Fibroblast of skin of right biceps (primary cell): ENCODE measurements at places on chromosomes 13 and 19.

DNA sequence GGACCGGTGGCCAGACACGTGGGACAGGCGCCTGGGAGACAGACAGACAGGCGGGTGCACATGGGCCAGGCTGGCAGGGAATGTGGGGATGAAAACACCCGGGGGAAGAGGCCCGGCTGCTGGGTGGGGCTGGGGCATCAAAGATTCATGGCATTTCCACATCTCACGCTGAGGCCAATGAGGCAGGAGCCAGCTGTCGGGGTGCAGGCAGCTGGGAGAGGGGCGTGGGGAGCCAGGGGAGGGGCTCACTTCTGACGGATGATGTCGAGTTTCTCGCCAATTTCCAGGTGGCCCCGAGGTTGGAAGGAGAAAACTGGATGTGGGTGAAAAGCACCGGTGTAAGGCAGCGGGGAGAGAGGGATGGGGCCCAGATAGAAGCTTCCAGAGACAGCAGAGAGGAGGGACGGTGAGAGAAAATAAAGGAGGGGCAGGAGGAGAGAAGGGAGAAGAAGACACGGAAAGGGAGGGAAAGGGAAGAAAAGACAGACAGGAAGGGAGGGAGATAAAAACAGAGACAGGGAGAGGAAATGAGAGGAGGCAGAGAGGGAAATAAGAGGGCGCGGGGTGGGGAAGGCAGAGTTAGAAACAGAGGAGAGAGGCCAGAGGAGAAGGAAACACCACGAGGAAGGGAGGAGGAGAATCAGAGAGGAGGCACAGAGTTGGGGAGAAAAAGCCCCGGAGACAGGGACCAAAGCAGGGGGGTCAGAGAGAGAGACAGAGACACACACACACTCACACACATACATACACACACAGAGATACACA, 8.0 kb upstream of the CCER2 start:
- DNase-seq = no peak

GRCh38 chr19:4164262-4164661, 10.8 kb downstream of the CREB3L3 start:
- DNase-seq = no peak

GRCh38 chr13:97460004-97460775, 26.2 kb downstream of the RAP2A start:
- peak; percentile 41 for DNase-seq

DNA sequence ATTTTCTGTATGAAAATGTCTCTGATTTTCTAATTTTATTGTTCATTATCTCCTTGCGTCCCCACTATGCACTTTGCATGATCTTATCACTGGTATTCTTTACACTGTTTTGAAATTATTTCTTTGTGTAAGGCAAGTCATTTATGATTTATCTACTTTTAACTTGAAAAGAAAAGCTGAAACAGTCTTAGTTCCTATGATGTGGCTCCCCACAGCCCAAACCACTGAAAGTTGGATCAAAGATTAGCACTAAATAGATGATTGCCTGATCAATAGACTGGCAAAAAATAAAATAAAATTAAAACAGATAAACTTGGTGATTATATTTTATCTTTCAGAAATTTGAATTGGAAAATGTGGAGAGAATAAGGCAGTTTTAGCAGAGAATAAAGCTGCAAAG, 1101.9 kb downstream of the PCDH9 start:
- no peak for DNase-seq

GRCh38 chr13:99496184-99497142, 4.8 kb upstream of the TM9SF2 start:
- DNase-seq = peak; percentile 78

DNA sequence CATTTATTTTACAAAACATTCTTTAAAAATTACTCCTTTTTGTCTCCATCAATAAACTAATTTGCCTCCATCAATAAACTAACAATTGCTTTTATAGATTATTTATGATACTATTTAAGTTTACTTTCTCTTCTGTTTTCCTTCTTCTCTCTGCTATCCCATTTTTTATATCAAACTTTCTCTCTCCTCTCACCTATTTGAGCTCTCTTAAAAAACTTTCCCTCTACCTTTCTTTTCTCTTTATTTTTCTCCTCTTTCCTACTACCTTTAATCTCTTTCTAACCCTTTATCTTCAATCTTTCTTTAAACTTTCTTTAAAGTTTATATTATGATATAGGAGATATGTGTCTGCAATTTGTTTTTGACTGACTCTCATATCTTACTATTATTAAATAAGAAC, 566.4 kb downstream of the DACH1 start:
- no peak for DNase-seq

DNA sequence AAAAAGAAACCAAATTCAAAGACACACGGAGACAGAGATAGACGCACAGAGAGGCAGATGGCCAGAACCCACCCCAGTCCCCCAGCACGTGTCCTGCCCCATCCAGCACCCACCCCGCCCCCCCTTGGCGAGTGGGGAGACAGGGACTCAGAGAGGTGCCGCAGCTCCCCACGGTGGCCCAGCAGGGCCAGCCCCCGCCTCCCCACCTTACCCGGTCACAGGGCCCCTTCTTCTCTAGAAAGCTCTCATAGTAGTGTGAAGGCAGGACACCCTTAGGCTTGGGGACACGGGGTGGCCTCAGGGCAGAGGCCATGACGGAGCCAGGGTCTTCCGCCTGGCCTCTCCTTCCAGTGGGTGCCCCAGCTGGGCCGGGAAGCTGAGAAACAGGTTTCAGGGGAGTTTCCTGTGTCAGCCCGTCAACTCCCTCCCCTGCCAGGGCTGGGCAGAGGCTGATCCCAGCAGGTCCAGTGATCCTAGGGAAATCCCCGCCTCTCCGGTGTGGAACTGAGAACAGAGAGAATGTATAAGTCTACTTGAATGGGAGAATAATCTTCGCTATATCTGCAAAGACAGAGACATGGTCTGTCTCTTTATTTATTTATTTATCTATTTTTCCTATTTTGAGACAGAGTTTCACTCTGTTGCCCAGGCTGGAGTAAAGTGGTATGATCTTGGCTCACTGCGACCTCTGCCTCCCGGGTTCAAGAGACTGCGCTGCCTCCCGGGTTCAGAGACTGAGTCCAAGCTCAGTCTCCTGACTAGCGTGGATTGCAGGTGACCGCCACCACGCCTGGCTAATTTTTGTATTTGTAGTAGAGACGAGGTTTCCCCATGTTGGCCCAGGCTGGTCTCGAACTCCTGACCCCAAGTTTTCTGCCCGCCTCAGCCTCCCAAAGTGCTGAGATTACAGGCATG, at the start of gene STAP2:
TSS of gene STAP2 (minus strand) at position 387 of the 915 bp plus-strand sequence. CDS start at position 313, 74 bp downstream.
- no peak for DNase-seq

DNA sequence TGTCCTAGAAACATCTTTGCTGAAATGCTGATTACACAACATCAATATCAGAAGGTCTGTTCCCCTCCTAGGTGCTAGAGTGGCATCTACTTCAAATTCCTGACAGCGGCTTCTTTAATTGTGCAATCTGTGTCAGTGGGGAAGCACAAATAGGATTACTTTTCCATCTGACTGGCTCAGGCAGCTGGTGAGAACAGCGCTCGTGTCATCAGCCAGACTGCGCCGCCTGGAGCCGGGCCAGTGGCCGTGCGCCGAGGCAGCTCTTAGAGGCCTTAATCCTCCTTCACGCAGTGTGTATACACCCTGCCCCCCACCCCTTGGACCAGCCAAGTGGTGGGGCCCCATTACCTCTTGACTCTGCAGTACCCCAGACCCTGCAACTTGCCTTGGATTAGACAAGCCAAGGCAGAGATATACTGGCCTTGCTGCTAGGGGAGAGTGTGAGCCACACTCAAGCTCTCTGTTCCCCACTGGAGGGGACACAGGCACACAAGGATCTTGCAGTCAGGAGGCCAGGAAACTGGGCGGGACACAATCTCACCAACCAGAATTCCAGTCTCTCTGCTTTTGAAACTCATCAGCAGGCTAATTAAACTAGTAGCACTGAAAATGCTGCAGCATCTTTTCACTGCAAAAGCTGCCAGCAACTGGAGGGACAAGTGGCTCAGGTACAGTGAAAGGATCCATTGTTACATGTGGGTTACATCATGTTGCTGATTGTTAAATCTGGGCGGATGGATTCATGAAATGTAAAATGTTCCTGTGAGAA, 48.9 kb upstream of the EPHX3 start:
- peak; percentile 85 for DNase-seq

DNA sequence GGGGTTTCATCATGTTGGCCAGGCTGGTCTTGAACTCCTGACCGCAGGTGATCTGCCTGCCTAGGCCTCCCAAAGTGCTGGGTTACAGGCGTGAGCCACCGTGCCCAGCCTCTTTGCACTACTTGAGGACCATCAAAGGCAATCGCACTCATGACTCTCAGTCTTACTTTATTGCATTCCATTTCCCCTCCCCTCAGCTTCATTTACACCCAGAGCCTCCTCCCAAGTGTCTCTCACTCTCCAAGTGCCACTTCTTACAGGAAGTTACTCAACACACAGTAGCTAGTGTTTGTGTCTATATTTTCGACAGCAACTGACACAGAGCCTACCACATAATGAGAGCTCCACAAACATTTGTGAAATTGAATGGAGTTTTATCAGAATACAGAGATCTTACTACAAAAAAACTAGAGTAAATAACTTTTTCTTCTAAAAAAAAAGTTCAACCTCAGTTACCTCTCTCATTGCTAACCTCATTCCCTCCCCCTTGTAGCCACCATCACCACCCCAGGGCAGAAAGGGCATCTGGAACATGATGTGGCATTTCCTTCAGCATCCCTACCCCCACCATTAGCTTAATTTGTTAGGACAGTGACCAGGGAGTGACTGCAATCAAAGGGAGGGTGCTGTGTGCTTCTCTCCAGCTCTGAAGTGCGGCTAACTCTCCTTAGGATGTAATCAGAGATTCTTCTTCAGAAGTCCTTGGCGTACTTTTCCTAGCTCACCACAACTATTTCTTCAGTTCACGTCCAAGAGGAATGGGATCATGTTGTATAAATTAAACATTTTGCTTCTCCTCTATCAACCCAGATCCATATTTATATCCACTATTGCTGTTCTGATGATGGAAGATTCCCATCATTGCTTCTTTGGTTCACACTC, 17.0 kb upstream of the RUBCNL start:
- no peak for DNase-seq

DNA sequence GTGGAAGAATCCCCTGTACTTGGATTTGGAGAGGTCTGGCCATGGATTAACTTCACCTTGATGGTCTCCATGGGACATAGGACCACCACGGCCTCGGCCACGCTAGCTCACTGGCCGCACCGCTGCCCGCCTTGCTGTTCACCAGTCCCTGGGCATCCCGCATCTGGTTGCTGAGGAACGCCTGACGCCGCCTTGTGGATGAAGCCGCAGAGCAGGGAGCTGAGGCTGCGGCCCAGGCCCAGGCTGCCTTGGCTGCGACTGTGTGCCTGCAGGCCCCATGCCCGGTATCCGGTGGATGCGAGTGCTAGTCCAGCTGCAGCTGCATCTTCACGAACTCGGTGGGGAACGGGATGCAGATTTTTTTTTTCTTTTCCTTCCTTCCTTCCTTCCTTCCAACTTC, 1407.1 kb downstream of the UQCRFS1 start:
- DNase-seq = no peak

DNA sequence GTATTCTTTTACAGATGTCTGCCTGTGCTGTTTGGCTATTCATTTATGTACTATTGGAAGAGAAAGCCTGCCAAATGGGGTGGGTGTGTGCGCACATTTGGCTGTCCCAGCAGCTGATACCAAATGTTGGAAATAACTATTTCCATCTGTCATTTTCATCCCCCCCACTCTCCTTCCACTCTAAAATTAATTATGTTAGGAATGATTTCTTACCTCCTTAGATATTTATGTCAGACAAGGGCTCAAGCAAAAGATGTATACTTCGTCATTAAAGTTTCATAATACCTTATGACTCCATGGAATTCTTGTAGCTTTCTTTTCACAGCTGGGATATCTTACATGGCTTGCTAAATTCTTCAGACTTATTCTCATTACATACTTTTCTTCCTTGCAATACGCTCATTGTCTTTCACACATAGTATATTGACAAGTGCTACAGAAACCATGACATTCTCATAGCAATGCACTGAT, 18.6 kb downstream of the ITM2B start:
- peak; percentile 62 for DNase-seq

GRCh38 chr19:51365211-51365964, 800 bp downstream of the ETFB start:
- peak; percentile 54 for DNase-seq

DNA sequence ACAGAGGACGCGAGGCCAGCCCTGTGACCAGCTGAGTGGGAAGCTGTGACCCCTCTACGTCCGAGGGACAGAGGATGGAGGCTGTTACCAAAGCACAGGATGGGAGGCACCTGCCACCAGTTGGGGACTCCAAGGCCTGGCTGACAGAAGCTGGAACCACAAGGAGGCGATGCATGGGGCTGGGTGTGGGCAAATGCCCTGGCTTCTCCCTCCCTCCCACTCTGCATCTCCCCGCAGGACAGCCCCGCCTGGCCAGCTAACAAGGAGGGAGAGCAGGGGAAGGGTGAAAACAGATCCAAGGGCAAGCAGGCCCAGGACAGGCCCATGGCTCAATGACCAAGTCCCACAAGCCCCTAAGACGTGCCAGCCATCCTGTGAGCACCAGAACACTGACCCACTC, 28.6 kb downstream of the AKT2 start:
- DNase-seq = no peak

- DNase-seq = peak; percentile 95
Observed at GRCh38 chr19:48325265-48325910, at the start of gene EMP3. Gene EMP3, plus strand, starts transcription at chr19:48325552. Its CDS starts 1,293 bp downstream, at chr19:48326845.

- no peak for DNase-seq
Observed at GRCh38 chr13:43431290-43431716, 355.5 kb downstream of the ENOX1 start.

DNA sequence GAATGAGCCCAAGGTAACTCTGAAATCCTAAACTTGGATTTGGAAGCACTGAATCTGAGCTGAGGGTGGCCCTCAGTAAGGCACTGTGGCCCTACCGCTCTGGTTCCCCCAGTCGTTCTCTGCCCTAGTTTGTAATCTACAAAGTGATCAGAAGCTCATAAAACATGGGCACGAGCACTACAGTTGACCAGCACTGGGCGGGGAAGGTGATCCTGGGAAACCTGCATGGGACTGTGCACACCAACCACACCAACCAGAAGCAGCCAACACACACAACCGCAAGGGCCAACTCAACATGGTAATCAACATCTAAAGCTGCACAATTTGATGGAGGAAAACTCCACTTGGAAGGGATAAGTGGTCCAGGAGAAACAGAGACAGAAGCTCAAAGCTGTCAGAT, 22.9 kb downstream of the SLC7A1 start:
- no peak for DNase-seq

- no peak for DNase-seq
Observed at GRCh38 chr13:73370066-73370465, 311.3 kb downstream of the KLF5 start.

DNA sequence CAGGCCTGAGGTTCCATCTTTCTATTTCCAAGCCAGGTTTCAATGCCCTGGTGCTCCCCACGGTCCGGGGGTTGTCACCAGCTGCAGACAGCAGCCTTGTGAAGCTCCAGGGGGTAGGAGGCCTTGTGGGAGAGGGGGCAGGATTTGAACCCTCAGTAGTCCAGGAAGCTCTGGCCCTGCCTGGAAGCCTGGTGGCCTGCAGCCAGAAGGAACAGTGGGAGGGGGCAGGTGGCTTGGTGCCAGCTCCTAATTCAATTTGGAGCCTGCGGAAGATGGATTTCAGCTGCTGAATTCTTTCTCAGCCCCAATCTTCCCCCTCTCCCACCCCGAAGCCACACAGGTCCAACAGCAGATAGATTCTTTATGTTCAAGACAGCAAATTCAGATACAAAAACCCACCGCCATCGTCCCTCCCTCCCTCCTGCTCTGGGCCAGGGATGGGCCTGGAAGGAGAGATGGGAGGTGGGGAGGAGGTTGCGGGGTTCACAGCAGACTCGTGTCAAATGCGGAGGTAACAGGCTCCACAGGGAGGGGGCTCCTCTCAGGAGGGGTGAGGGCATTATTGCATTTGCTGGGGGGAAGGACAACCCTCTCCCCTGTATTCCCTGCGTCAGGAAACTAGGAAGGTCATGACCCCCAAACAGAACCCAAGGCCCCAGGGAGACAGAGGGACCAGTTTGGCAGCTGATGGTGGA, 2.4 kb upstream of the PTGER1 start:
- peak; percentile 31 for DNase-seq
